ENCODE measurements at places on chromosomes 6 and 20.

GRCh38 chr6:136014454-136015437 lies 163.2 kb downstream of the PDE7B start:
- no peak for DNase-seq

DNA sequence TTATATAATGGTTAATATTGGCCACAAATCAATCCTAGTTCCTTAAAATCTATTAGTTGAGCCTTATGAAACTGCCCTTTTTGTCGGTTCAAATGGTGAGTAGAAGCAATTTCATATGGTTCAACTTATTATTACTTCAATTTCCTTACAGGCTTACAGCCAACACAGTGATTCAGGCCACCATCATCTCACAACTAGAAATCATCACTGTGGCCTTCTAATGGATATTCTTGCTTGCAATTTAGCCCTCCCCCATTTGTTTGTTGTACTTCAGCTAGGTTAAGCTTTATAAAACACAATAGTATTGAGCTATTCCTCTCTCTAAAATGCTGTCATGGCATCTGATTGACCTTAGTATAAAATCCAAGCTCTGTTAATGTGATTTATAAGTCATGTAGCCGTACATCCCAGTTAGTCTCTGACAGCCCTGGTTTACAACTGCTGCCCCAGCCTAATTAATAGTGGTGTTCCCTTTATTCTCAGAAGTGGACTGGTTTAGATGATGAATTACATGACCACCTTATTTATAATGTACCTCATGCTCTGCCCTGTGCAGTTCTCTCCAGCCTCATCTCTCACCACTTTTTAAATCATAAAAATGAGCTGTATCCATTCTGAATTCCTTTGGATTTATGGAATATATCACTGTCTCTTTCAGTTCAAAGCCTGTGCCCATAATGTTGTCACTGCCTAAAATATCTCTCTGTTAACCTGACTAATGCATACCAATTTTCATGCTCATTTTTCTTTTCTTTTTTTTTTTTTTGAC lies 36.7 kb downstream of the LAMA2 start:
- no peak for DNase-seq

DNA sequence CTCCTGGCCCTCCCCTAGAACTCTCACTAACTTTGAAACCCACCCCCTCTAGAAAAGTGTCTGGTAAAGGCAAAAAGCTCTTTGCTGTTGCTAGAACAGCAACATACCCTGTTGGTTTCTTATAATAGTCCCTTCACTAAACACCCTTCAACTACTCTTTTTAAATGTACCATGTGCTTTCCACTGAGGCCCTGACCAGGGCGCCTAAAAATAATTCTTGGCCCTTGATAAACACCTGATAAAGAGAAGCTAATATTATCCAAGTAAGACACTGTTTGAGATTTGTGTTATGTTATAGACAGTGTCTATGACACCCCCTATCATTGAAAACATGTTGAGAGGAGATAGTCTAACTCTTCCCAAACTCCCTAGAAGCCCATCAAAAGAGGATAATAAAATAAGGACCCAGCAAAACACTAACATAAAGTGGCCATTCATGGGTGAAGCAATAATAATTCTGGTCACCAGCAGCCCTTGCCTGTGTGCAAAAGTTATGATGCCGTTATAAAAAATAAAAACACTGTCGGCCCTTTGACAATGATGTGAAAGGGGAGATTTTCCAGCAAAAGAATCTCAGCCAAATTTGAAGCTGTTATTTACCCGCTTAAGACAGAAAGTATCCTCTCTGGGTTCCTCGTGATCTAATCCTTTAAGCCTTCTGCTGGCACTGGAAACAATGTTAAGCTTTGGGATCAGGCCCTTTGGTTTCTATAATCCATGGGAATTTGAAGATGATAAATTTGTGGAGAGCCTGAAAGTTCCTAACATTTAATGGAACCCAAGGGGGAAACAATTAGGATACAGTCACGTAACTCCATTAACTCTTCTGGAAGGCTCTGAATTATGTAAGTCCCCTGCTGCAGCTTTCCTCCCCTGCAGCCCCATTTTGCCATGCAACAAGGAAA lies 122.6 kb upstream of the PLCB4 start:
- no peak for DNase-seq

DNA sequence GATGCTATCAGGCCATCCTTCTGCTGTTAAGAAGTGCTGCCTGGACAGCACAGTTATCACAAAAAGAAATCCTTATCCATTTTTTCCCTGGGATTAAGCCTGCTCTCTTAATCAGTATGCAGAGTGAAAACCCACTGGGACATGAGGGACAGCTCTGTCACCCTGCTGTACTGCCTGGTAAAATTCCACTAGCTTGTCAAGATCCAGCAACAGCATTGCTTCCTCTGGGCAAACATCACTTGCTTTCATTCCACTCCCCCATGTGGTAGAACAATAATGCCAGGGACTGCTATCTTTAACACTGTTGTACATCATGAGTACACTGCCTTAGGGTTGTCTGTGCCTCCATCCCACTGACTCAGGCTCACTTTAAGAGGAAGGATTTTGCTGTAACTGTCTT lies 331.3 kb downstream of the KIF16B start:
- DNase-seq = no peak

GRCh38 chr20:50054626-50055511 lies 58.1 kb downstream of the UBE2V1 start:
- DNase-seq = no peak

DNA sequence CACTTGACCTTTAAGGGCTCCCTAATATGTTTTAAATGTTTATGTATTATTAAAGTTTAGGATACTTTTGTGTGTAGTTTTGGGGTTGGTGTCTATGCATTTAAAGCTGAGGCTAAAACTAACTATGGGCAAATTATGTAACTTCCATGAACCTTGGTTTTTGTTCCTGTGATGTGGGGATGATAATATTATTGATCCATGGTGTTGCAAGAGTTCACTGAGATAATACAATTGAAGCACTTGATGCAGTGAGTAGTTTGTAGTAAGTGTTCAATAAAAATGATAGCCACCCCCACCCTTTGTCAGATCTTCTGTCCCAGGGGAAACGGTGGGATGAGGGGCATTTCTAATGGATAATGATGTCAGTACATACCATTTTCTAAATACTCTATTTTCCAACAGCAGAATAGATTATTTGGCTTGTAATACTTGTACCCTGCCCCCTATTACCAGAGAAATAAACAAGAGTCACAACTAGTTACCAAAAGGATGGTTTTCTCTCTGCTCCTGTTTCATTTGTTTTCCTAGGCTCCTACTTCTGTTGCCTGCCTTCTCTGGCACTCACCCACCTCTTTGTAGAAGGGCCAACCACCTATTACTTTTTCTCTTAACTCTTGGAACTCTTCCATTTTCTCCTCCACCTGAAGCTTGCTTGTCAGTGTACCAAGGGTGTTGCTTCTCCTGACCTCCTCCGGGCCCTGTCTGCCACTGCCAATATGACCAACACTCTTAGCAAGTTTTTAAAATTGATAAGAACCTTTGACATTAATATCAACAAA lies 97.9 kb downstream of the RCAN2 start:
- no peak for DNase-seq

- no peak for DNase-seq
Measured at GRCh38 chr20:48065833-48066232, 280.6 kb upstream of the SULF2 start.

- DNase-seq = no peak
Measured at GRCh38 chr6:706819-707381, 14.0 kb upstream of the EXOC2 start.

DNA sequence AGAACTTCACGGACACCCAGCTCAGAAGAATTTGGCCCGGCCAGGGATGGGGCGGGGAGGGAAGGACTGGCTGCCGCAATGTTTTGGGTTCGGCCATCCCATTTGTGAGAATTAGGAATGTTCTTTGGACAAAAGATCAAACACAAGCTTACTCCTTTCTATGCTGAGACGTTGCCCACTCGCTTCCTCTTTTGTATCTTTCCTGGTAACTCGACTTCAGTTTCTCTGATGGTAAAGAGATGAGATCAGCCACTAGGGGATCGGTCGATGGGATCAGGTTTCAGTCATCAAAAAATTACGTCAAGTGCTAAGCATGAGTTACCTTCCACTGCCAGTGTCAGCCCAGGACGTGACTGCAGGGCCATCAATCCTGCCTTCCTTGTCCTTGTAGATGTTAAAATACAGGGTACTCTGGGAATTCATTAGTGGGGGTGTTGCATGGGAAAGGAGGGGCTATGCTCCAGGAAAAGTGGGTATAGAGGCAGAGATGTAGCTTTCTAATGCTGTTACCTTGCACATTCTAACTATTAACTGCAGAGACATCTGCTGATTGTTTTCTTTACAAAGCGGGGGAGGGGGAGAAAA lies 190.2 kb downstream of the TSHZ2 start:
- DNase-seq = peak; percentile 61
